Stimulated activated CD4-positive, alpha-beta T cell treated with anti-CD3 and anti-CD28 coated beads, Interleukin-2, amount 100 ng/mL, for 48 hours (primary cell): ENCODE measurements at places on chromosomes 7 and 10.

DNA sequence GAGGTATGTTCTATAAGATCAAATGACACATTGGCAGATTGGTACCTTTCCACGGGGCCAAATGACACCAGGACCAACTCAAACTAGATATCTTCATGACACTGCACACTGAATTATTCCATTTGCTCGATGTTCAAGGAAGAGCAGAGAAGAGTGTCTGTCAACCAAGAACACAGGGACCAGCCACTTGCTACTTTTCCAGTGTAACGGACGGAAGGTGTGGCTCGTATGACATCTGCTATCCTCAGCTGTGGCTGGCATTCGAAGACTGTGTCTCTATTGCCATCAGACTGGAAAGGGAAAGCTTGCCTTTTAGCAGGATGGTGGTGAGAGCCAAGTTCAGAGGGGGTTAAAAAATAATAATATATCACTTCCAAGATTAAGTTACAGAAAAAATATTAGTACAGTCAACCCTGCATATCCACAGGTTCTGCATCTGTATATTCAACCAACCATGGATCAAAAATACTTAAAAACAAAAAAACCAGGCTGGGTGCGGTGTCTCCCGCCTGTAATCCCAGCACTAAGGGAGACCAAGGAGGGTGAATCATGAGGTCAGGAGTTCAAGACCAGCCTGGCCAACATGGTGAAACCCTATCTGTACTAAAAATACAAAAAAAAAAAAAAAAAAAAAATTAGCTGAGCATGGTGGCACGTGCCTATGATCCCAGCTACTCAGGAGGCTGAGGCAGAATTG lies 237.1 kb downstream of the PRPF18 start:
- no peak for DNase-seq

DNA sequence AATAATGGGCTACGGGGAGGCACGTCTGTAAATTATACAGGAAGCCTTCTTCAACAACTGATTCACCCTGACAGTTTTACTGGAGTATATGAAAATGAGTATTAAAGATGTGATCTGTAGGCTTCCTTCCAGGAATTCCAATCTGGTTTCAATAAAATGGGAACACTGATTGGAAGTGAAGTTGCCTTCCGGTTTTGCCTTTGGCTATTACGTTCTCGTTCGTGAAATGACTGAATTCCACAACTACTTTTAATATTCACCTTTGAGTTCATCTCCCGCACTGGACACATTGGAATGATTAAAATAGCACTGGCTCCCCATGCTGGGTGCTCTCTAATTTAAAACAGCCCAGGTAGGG lies 350.1 kb upstream of the MKI67 start:
- no peak for DNase-seq

DNA sequence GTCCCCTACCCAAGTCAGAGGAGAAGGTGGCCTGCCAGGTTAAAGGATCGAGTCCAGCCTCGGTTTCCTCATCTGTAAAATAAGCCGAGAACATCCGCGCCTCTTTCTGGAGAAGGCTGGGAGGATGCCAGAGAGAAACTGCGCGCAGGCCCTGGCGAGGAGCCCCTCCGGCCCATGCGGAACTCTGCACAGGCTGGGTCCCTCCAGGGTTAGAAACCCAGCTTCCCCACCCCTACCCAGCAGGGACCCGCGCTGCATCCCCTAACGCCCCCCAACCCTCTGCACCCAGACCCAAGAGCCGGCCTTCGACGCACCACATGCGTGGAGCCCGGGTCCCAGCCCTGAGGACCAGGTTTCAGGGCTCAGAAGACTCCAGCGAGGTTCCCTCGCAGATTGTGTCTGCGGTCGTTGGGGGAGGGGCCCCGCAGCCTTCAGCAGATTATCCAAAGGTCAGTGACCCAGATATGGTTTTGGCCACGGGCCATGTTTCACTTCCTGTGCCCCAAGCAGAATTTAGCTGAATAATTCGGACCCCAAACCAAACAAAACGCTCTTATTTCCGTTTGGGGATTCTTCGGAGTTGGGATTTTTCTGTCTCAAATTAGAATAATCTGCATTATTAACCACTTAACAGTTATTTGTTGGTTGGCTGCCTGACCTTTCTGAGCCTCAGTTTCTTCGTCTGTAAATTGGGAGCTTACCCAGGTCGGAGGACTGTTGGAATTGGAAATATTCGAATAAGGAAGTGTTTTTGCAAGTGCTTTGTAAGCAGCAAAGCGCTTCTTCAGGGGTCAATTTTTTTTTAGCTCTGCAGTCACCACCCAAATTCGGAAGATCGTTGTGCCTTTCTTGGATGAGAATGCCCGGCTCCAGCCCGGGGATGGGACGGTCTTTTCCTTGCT lies 167.7 kb downstream of the UBE2H start:
- DNase-seq: no peak

DNA sequence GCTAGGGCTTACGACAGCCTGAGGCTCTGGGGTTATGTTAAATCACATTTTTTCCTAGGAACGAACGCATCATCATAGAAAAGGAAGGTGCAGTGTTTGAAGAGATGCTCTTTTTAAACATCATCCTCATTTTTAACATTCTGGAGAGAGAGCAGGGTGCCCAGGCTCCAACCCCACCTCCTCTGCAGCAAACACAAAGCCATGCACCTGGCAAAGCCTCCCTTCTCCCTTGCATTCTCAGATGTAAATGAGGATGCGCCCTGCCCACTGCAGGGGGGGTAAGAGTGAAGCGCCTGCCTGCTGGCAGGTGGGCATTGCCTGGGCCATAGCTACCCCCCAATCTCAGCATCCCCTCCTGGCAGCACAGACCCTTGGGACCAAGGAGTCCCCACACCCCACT lies 92.4 kb downstream of the PTPRN2 start:
- DNase-seq: no peak

DNA sequence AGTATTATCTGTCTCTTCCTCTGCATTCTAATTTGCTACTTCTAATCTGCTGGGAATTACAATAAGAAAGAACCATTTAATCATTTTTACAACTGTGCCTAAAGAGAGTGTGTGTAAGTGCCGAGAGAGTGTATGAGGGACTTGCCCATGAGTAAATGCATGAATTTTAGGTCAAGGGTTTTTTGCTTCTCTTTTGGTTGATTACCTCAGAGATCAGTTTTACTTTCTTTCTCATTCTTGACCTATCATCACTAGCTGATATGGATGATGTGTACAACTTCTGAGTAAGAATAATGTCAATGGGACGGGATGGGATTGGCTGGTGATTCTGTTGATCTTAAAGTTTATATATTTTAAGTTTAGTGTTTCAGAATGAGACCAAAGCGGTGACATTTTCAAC lies 47.8 kb downstream of the IKZF1 start:
- no peak for DNase-seq

- no peak for DNase-seq
These were observed 242.7 kb downstream of the FOXP2 start for GRCh38 chr7:114657279-114657678.
